ENCODE measurements at places on chromosomes 12 and 14.

- DNase-seq = no peak
Measured at GRCh38 chr12:94575645-94576403, 74.5 kb downstream of the TMCC3 start.

- DNase-seq = no peak
Measured at GRCh38 chr12:101001669-101002068, 207.1 kb downstream of the ANO4 start.

- no peak for DNase-seq
Measured at GRCh38 chr12:86565038-86565437, 308.8 kb upstream of the MGAT4C start.

DNA sequence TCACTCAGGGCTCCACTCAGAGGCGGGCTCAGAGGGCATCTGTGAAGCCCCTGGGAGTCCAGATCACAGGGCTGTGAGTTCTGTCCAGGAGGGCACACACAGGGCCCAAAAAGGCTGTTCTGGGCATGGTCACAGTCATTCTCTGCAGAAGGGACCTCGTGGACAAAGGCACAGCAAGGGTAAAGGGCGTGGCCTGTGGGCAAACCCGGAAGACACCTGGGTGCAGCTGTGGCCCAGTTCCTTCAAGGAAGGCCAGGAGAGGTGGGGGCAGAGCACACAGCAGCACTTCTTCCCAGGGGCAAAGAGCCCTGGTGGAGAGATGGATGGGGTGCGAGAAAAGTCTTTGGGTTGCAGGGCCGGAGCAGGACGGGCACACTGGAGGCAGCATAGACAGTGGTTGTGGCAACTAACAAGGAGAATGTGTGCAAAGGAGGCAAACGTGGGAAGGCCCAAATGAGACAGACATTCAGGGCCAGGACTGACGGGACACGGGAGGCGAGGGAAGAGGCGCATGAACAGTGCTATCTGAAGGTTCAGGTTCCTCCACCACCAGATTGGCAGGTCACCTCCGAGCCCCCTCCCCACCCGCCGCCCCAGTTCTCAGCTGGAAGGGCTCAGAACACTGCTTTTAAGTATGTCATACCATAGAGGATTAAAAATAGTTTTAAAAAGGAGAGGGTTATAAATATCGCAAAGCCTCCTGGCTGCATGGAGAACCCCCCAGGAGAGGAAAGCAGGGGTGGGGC lies 8.9 kb downstream of the CLMN start:
- DNase-seq = no peak

DNA sequence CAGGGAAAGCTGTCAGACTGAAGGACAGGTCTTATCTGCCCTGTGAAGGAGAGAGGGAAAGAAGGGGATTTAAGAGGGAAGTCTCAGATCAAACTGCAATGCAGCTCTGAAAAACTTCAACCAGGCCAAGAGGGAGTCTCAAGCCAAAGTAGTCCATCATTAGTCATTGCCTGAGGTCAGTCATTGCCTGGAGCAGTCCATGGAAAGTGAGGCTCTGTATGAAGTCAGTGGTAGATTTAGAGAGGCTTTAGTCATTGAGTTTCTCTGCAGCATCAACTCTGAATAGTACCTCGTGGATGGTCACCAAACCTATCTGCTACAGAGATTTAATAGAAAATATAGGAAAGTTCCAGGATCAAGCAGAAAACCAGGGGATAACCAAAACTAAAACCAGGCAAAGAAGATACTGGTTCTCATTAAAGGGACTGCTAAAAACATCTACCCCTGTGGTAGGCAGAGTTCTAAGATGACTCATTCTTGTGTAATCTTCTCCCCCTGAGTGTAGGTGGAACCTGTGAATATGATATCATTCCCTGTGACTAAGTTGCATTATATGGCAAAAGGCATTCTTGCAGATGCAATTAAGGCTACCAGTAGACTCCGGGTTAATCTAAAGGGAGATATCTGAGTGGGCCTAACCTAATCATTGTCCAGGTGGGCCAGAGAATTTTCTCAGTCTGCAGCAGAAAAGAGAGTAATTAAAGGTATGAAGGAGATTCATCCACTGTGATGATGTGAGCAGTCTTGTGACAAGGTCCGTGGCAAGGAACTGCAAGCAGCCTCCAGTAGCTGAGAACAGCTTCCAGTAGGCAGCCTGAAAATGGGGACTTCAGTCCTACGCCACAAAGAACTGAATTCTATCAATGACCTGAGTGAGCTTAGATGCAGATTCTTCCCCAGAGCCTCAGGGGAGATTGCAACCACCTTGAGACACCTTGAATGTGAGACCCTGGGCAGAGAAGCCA lies 123.1 kb downstream of the GALC start:
- DNase-seq = no peak

GRCh38 chr14:75982266-75983018 lies 647 bp upstream of the TGFB3 start:
- DNase-seq = peak; percentile 92

GRCh38 chr14:96065661-96066459 lies 26.7 kb downstream of the C14orf132 start:
- DNase-seq = no peak

GRCh38 chr14:67031920-67032774 lies 157.1 kb upstream of the GARIN2 start:
- no peak for DNase-seq

GRCh38 chr12:119366007-119366406 lies 31.5 kb downstream of the CCDC60 start:
- no peak for DNase-seq

DNA sequence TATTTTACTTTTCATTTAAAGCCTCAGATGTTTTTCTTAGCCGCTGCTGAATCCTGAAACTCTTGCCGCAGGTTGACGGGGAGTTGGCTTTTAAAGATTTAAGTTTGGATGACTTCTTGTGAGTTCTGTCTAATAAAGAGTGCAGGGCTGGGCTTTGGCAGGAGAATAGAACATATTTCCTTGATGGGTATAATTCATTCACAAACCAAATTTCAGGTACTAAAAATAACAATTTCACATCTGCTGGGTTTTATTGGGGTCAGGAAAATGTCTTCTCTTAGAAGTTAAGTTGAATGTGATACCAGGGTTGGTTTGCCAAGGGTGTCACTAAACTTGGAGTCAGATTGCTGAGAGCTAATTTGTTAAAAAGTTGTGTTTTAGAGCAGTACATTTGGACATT lies 9.7 kb downstream of the SP1 start:
- no peak for DNase-seq

GRCh38 chr12:110248096-110248447 lies 33.0 kb upstream of the ATP2A2 start:
- no peak for DNase-seq

DNA sequence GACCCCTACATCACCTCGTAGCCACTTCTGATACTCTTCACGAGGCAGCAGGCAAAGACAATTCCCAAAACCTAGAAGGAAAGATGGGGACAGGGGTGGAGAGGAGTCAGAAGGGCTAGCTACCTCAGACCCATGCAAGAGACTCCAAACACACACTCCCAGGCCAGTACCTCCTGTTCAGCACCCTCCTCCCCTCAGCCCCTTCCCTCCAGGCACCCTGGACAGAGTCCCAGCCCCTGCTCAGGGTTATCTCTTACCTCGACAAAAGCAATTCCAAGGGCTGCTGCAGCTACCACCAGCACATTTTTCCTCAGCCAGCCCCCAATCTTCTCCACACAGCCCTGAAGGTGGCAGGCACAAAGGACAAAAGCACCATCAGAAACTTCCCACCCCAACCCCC lies 3.3 kb downstream of the CD63 start:
- no peak for DNase-seq

- DNase-seq = no peak
Measured at GRCh38 chr14:53493860-53494259, 340.7 kb upstream of the DDHD1 start.

DNA sequence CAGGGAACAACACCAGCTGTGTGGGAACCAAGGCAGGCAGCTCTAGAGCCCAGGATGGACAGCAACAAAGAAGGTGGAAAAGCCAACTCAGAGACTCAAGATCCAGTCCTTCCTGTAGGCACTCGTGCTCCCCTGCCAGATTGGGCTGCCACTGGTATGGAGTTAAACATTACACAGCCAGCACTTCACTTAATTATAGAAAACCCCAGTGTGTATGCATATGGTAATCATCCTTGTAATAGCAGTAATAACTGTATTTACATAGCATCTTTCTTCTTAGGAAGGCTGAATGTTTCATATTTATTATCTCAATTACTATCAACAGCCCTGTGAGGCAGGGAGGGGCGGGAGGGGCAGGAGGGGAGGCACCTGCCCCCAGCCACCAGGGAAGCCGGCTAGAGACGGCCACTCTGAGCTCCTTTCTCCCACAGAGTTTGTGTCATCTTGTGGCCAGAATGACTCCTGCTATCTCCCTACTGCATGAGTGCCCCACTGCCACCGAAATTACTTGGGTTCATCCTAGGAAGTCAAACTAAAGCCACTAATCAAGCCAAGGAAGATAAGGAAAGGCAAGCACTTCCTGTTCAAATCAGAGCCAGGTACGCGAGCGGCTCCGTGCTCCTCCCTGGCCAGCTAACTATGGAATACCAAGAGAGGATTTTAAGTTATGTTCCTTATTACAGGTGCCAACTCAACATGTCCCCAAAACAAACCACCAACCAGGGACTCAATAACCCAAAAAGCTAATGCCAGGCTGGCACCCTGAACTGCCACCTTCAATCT lies 15.7 kb upstream of the RAB35 start:
- no peak for DNase-seq

GRCh38 chr12:67573566-67573965 lies 75.0 kb upstream of the DYRK2 start:
- no peak for DNase-seq

DNA sequence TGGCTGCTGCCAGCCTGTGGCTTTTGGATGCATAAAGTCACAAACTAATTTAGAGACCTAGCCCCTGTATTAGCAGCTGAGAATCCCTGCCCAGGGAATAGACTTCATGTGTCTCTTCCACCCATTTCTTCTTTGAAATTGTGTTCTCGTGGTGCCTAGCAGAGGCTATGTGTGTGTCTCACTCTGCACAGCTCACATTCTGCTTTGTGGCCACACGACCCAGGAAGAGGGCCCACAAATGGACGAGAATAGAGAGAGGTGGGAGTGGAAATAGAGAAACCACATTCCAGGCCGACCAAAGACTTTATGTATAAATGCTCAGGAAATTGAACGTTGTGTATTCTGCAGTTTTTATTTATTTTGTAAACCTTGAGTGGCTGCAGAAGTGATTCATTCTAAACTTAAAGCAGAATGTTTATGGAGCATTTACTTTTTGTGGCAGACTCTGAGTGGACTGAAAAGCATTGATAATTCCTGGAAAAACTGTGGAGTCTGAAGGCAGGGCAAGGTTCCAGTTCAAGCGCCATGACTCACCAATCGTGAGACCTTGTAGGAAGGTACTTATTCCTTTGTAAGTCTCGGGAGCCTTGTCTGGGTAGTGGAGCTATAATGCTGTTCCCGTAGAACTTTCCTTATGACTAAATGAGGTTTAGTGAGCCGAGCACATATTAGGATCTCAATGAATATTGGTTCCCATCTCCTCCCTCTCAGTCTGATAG lies 9.1 kb downstream of the B4GALNT3 start:
- DNase-seq = no peak

- no peak for DNase-seq
Measured at GRCh38 chr14:55077170-55078151, 26.0 kb downstream of the MAPK1IP1L start.

- DNase-seq = no peak
Measured at GRCh38 chr14:58353516-58354299, 42.0 kb upstream of the TOMM20L start.

- no peak for DNase-seq
Measured at GRCh38 chr12:7934889-7935492, 996 bp downstream of the SLC2A3 start.

DNA sequence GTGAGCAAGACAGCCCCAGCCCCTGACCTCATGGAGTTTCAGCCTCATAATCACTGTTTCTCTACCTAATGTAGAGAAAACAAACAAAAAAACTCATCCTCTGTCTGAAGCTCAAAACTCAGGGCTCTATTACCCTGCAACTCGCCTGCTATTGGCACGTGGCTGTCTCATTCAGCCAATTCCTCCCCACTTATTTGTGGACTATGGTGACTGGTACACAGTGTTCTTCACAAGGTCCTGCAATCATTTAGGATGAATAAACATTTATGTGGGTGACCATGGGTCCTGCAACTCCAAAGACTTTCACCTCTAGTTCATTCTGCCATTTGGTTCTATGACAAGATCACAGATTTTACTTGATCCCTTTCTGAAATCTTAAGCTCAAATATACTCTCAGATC lies 4.7 kb downstream of the PPP2R3C start:
- DNase-seq = no peak

GRCh38 chr12:121236776-121237175 lies 26.8 kb downstream of the P2RX4 start:
- no peak for DNase-seq

- no peak for DNase-seq
Measured at GRCh38 chr14:105830171-105830570, 303.8 kb downstream of the TMEM121 start.

DNA sequence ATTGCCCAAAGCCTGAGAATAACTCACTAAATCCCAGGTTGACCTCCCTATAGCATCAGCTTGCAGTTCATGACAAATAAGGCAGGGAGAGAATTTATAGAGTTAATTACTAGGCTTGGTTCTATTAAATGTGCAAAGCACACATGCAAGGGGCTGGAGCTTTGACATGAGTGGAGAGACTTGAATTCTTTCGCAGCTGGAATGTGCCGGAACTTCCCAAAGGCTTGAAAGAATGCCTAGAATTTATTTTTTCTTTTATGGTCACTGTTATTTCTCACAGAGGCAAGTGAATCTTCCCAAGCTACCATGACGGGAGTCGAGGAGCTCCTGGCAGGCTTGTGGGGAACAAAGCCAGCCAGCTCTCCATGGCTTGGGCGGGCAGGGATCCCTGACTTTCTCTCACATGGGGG lies 95.5 kb upstream of the USP44 start:
- no peak for DNase-seq

GRCh38 chr12:87814625-87815024 lies 214.6 kb downstream of the C12orf50 start:
- no peak for DNase-seq

- no peak for DNase-seq
Measured at GRCh38 chr12:80142640-80143039, 43.3 kb downstream of the OTOGL start.

DNA sequence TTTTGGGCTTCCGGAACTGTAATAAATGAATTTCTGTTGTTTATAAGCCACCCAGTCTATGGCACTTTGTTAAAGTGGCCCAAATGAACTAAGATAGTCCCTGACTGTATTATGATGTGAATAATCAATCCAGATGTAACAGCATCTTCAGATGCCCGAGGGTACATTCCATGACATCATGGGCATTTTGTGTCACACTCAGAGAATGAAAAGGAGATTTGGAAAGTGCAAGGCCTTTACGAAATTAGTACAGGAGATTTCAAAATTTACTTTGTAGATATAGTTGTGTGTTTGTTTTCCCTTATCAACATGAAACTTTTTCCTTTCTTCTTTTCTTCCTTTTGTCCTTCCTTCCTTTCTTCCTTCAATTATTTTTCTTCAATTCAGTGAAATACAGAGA lies 54.2 kb upstream of the AMIGO2 start:
- no peak for DNase-seq

GRCh38 chr12:117724543-117724942 lies 244.2 kb downstream of the KSR2 start:
- DNase-seq = no peak

- DNase-seq = no peak
Measured at GRCh38 chr12:53816360-53817020, 64.7 kb upstream of the CISTR start.

GRCh38 chr12:13812168-13812567 lies 169.2 kb downstream of the GRIN2B start:
- DNase-seq = no peak

Data from substantia nigra (tissue), 51 donors.